NCI-H1694 (cell line): ENCODE measurements at places on chromosomes 13 and 19.

DNA sequence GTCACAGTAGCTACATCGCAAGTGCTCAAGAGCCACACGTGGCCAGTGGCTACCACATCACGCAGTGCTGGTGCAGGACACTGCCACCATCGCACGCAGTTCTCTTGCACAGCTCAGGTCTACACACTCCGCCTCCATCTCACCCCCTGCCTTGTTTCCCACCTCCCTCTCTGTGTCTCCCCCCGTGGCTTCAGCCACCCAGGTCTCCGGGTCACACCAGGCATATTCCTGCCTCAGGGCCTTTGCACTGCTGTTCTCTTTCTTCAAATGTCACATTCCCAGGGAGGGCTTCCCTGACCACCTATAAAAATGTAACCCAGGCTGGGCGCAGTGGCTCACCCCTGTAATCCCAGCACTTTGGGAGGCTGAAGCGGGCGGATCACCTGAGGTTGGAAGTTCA lies 10.6 kb downstream of the CCDC8 start:
- DNase-seq: no peak

- no peak for DNase-seq
These were observed 1.5 kb downstream of the CDC16 start for GRCh38 chr13:114236227-114236626.

- DNase-seq: no peak
These were observed 52.2 kb downstream of the SPATA13 start for GRCh38 chr13:24212674-24213073.

DNA sequence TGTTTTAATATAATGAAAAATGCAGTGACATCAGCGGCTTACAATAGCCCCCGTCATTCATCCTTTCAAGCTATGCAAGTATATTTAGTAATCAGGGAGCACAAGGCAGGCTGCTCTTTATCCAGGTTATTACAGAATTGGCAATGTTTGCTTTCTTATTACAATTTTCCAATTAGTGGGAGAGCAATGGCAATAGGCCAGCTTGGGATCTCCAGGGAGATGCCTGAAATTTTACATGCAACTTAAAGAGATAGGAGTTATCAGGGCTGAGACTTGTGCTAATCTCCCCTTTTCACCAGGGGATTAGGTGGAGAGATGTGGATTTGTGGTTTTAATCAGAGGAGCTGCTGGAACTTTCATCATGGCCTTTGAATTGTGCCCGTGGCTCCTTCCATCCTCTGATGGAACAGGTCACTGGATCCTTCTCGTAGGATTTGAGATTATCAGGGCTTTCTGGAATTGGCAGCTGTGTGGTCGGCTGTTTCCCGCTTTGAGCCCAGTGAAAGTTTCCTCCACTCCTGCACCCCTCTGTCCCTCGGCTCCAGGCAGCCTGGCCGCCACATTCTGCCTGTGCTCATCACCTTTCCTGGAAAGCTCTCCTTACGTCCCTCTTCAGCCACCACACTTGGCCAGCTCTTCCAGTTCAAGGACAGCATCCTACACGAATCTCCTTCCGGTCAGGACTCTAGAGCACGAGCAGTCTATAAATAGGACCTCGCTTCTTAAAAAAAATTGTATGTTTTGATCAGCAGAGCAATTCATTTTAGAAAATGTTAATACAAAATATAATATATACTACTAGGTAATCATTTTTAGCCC lies 47.0 kb downstream of the CBY2 start:
- DNase-seq: no peak

- no peak for DNase-seq
These were observed 10.7 kb upstream of the CACNG6 start for GRCh38 chr19:53980539-53981375.

GRCh38 chr19:44192127-44192526 lies 20.2 kb upstream of the ZNF227 start:
- DNase-seq: no peak

- DNase-seq: no peak
These were observed 31.6 kb downstream of the ATP11A start for GRCh38 chr13:112721198-112722104.

- DNase-seq: no peak
These were observed 42.1 kb upstream of the GAS6 start for GRCh38 chr13:113905942-113906341.

DNA sequence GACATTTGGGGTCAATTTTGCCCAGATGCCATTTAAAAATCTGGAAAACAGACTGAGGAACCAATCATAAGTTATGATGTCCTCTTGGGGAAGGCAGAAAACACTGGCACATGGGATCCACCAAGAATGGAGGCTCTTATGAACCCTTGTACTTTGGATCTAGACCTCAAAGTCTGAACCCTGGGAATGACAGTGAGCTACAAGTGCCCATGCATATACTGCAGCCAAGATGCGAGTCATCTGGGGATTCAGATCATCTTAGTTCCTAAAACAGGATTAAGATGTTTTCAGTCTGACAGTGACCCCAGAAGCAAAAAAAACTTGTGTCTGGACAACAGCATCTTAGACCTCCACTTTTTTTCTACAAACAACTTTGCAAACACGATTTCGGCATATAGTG lies 100.2 kb upstream of the SIAH3 start:
- no peak for DNase-seq
